ENCODE measurements at places on chromosomes 6 and 20. TPM values are rescaled to one million over a fixed set of nuclear protein-coding genes. Genes with fewer than 3 reads are reported as not detected.

FKBP1A gene
- 77.9 TPM for total RNA-seq

GNRH2 gene
- total RNA-seq: 0.92 TPM

KCNK15 gene
- not detected for total RNA-seq

SAMD5 gene
- not detected for total RNA-seq

AVP gene
- not detected for total RNA-seq

TNFRSF21 gene
- 0.10 TPM for total RNA-seq

IP6K3 gene
- not detected for total RNA-seq

GABRR1 gene
- not detected for total RNA-seq

SLC32A1 gene
- total RNA-seq: not detected

- peaks cover 29% of the 10 kb centered on the region for H3K27me3 ChIP-seq
- DNase-seq: no peak
- H3K4me1 ChIP-seq: peaks cover 6% of the 10 kb centered on the region
- H3K27ac ChIP-seq: peak overlapping the region; percentile 75
- H3K4me3 ChIP-seq: no peak overlapping the region
These were observed 6.4 kb upstream of the ZBTB46 start for GRCh38 chr20:63837479-63837878.

- H3K4me3 ChIP-seq: no peak overlapping the region
- no peak overlapping the region for H3K27ac ChIP-seq
- H3K36me3 ChIP-seq: no peaks in the 10 kb centered on the region
- H3K4me1 ChIP-seq: no peaks in the 10 kb centered on the region
- no peak for DNase-seq
These were observed 754.6 kb downstream of the KIF16B start for GRCh38 chr20:15818651-15819071.

- peaks cover 3% of the 10 kb centered on the region for H3K36me3 ChIP-seq
- H3K27me3 ChIP-seq: no peaks in the 10 kb centered on the region
- peaks cover 3% of the 10 kb centered on the region for H3K4me1 ChIP-seq
- H3K27ac ChIP-seq: no peak overlapping the region
- no peak overlapping the region for H3K4me3 ChIP-seq
These were observed 13.4 kb downstream of the C20orf173 start for GRCh38 chr20:35515949-35516645.

DNA sequence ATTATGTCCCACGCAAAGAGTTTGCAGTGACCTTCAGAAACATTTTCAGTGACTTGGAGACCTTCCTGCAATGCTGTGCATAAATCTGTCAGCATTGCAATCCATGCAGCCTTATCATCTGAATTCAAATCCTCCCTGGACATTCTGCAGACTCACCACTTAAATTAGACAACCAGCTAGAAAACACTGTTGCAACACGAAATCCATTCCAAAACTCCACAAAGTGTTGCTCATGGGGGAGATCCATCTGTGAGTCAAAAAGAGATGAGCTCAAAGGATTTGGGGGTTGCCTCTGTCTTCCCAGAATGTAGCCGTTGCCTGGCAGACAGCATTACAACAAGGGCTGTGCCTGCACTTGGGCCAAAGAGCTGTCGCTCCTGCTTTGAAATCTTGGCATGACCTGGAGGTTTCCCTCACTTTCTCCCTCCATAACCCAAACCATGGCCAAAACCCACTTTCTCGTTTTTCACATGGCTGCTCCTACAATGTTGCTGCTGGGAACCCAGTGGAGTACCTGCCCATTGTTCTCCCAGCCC is 163.5 kb upstream of the CDYL start:
- no peaks in the 10 kb centered on the region for H3K4me1 ChIP-seq
- H3K4me3 ChIP-seq: no peak overlapping the region
- no peak for DNase-seq
- no peaks in the 10 kb centered on the region for H3K36me3 ChIP-seq
- H3K27me3 ChIP-seq: peaks cover 29% of the 10 kb centered on the region
- no peak overlapping the region for H3K27ac ChIP-seq

DNA sequence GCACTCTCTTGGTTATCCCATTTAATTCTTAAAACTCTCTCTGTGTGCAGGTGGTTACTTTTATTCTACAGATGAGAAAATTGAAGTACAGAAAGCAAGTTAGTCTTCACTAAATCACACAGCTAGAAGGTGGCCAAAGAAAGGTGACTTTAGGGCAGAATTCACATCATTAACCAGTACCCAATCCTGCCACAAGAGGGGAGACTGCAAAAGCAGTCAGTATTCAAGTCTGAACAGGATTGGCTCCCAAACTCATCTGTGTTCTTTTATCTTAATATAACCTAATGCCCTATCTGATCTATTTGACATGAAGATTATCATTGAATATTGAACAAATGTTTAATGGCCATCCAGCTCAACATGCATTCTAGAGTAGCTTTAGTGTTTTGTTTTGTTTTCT is 225.3 kb upstream of the FAM83B start:
- no peaks in the 10 kb centered on the region for H3K27me3 ChIP-seq
- no peak overlapping the region for H3K4me3 ChIP-seq
- DNase-seq: no peak
- H3K36me3 ChIP-seq: no peaks in the 10 kb centered on the region
- H3K27ac ChIP-seq: no peak overlapping the region
- no peaks in the 10 kb centered on the region for H3K4me1 ChIP-seq

DNA sequence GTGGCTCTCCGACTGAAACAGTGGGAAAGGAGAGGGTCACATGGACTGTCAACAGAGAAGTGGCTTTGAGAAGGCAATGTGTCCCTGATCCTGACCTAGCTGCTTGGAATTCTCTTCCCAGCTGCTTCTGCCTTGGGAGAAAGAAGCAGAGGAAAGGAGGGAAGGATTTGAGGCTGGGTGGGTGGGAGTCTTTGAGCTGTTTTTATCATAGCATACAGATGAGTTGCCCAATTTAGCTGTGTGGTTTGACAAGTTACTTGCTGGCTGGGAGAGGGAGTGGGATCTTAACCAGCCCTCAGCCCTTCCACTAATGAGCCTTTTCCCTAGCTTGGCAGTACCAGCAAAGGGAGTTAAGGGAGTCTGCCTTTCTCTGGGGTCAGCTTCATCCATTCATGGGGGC is 51.1 kb upstream of the MYL9 start:
- DNase-seq: no peak
- no peaks in the 10 kb centered on the region for H3K36me3 ChIP-seq
- H3K4me1 ChIP-seq: peaks cover 42% of the 10 kb centered on the region
- no peak overlapping the region for H3K4me3 ChIP-seq
- H3K27me3 ChIP-seq: no peaks in the 10 kb centered on the region

- H3K27me3 ChIP-seq: no peaks in the 10 kb centered on the region
- DNase-seq: no peak
- H3K4me3 ChIP-seq: no peak overlapping the region
- no peaks in the 10 kb centered on the region for H3K4me1 ChIP-seq
These were observed 200.3 kb downstream of the EYA4 start for GRCh38 chr6:133441491-133441890.

- H3K4me1 ChIP-seq: no peaks in the 10 kb centered on the region
- H3K4me3 ChIP-seq: no peak overlapping the region
- DNase-seq: no peak
- no peaks in the 10 kb centered on the region for H3K36me3 ChIP-seq
These were observed 27.1 kb upstream of the BEND6 start for GRCh38 chr6:56927538-56928453.

GRCh38 chr20:46330072-46330763 is 21.9 kb upstream of the CDH22 start:
- no peak for DNase-seq
- H3K4me1 ChIP-seq: no peaks in the 10 kb centered on the region
- peaks cover 40% of the 10 kb centered on the region for H3K27me3 ChIP-seq
- H3K4me3 ChIP-seq: no peak overlapping the region
- peaks cover 3% of the 10 kb centered on the region for H3K36me3 ChIP-seq

DNA sequence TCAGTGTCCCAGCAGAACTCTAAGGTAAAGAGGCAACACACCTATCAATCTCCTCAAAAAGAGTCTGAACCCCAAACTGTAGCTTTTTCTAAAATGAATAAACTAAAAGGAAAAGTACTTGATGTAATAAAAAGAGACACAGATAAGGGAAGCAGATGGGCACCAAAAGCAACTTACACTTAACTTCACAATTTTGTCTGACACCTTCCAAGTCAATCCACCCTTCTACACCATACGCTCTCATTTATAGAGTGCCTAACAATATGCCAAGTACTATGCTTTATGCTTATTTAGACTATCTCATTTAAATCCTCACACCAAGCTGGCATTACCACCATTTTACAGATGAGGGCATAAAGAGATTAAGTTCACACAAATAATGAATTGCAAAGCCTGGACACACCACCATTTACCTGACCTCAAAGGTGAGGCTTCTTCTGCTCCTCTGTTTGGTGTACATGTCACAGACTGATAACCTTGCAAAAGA is 90.6 kb upstream of the DST start:
- no peaks in the 10 kb centered on the region for H3K36me3 ChIP-seq
- no peak overlapping the region for H3K27ac ChIP-seq
- no peak for DNase-seq
- peaks cover 6% of the 10 kb centered on the region for H3K27me3 ChIP-seq

- H3K27me3 ChIP-seq: peaks cover 34% of the 10 kb centered on the region
- peaks cover 2% of the 10 kb centered on the region for H3K36me3 ChIP-seq
- DNase-seq: no peak
- H3K4me1 ChIP-seq: peaks cover 4% of the 10 kb centered on the region
- H3K4me3 ChIP-seq: no peak overlapping the region
- H3K27ac ChIP-seq: no peak overlapping the region
These were observed 13.3 kb upstream of the ZFAND3 start for GRCh38 chr6:37806213-37806612.

GRCh38 chr6:113597231-113597583 is 259.9 kb upstream of the MARCKS start:
- H3K27ac ChIP-seq: no peak overlapping the region
- no peak for DNase-seq
- H3K36me3 ChIP-seq: no peaks in the 10 kb centered on the region
- no peaks in the 10 kb centered on the region for H3K4me1 ChIP-seq

- peaks cover 37% of the 10 kb centered on the region for H3K27me3 ChIP-seq
- peaks cover 2% of the 10 kb centered on the region for H3K36me3 ChIP-seq
- H3K4me1 ChIP-seq: peaks cover 8% of the 10 kb centered on the region
- no peak within 1 kb of the TSS for H3K27ac ChIP-seq
- H3K4me3 ChIP-seq: peak within 1 kb of the TSS; percentile 80
These were observed at the start of gene LRFN2 for GRCh38 chr6:40587240-40588069. Gene LRFN2, minus strand, starts transcription at chr6:40587364.

DNA sequence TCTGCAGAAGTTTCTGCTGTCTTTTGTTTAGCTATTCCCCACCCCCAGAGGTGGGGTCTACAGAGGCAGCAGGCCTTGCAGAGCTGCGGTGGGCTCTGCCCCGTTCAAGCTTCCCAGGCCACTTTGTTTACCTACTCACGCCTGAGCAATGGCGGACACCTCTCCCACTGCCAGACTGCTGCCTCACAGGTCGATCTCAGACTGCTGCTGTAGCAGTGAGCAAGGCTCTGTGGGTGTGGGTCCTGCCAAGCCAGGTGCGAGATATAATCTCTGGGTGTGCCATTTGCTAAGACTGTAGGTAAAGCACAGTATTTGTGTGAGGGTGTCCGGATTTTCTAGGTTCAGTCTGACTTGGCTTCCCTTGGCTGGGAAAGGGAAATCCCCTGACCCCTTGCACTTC is 23.6 kb upstream of the ZNF337 start:
- H3K27ac ChIP-seq: no peak overlapping the region
- DNase-seq: no peak
- no peaks in the 10 kb centered on the region for H3K27me3 ChIP-seq
- H3K4me3 ChIP-seq: no peak overlapping the region
- H3K36me3 ChIP-seq: peaks cover 2% of the 10 kb centered on the region

GRCh38 chr20:31870726-31871617 is 538 bp downstream of the TTLL9 start:
- peak overlapping the region; percentile 89 for H3K4me3 ChIP-seq
- no peak overlapping the region for H3K27ac ChIP-seq
- peaks cover 7% of the 10 kb centered on the region for H3K36me3 ChIP-seq

DNA sequence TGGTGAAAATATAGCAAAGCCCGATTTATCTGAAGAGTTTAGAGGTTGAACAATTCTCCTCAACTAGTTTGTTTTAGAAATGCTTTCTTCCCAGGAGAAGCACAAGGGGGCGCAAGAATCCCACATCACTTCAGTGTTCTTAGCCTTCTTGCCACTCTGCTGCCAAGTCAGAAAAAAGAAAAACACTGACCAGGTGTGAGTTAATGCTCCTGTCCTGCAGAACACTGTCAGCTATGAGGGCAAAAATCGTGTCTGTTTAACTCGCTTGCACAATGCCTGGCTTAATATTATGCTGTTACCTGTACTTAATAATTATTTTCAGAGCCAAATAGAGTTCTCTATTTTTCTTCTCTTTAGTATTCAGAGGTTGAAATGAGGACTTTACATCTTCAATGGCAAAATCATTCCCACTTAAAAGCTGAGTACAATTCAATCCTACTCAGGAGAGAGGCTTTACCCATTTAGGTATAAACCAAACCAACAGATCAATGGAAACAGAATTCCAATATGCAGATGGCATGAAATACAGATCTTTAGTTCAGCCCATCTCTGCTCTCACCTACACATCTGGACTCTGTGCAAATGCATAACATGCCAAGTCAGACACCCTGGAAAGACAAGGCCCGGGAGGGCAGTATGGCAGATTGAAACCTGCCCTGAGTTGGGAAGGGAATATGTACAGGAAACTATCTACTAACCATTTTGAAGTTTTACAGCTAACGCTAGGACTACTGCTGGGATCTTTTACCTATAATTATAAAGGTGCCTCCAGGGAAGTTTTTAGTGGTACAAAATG is 71.4 kb upstream of the TULP1 start:
- no peaks in the 10 kb centered on the region for H3K27me3 ChIP-seq
- peaks cover 31% of the 10 kb centered on the region for H3K4me1 ChIP-seq
- H3K4me3 ChIP-seq: no peak overlapping the region
- peak overlapping the region; percentile 85 for H3K27ac ChIP-seq
- peaks cover 5% of the 10 kb centered on the region for H3K36me3 ChIP-seq

DNA sequence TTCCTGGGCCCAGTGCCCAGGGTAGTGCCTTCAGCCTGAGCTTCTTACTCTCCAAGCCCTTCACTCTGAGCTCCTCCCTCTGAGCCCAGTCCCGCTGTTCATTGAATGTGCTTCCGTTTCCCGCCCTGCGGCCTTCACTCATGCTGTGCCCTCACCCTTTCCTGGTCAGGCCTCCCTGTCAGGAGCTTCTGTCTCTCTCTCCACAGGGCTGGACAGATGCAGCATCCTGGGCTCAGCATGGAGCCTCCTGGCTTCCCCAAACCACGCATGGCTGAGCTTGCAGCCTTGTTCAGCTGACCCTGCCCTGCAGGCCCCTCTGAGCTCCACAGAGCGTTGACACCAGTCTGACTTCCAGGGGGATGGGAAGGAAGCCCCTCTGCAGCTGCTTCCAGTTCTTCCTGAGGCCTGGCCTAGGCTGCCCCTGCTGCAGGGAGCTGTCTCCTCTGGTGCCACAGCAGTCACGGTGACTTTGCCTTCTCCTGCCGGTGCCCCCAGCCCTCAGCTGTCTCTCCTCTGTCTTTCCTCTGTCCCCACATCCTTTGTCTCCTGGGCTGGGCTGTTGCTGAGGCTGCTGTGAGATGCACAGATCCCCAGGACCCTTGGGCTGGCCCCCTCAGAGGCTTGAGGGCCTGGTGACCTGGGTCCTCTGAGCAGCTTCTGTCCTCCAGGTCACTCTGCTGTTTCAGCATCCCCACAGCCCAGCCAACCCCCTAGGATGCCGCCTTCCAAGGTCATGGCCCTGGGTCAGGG is 7.9 kb upstream of the MYT1 start:
- no peak for DNase-seq
- H3K36me3 ChIP-seq: peaks cover 6% of the 10 kb centered on the region
- H3K27me3 ChIP-seq: peaks cover 17% of the 10 kb centered on the region
- H3K27ac ChIP-seq: no peak overlapping the region

- peaks cover 55% of the 10 kb centered on the region for H3K27me3 ChIP-seq
- no peak for DNase-seq
- no peaks in the 10 kb centered on the region for H3K36me3 ChIP-seq
- no peak overlapping the region for H3K4me3 ChIP-seq
These were observed 15.1 kb downstream of the BMP7 start for GRCh38 chr20:57251344-57251743.

- peaks cover 9% of the 10 kb centered on the region for H3K4me1 ChIP-seq
- H3K36me3 ChIP-seq: peaks cover 5% of the 10 kb centered on the region
- no peak overlapping the region for H3K4me3 ChIP-seq
These were observed 43.9 kb downstream of the PLCB1 start for GRCh38 chr20:8175741-8176675.

Measured in T-helper 17 cell (primary cell).